ENCODE measurements at places on chromosomes 5 and 9.

DNA sequence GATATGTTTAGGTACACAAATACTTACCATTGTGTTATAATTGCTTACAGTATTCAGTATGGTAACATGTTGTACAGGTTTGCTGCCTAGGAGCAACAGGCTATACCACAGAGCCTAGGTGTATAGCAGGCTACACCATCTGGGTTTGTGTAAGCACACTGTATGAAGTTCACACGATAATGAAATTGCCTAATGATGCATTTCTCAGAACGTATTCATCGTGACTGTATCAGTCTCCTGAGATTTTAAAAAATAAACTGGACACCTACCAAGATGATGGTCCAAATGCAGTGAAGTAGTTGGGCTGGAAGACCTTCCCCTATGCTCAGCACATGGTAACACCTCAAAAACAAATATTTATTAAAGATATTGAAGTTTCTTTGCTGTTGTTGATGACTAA lies 103.3 kb upstream of the NFIB start:
- DNase-seq, result no peak

DNA sequence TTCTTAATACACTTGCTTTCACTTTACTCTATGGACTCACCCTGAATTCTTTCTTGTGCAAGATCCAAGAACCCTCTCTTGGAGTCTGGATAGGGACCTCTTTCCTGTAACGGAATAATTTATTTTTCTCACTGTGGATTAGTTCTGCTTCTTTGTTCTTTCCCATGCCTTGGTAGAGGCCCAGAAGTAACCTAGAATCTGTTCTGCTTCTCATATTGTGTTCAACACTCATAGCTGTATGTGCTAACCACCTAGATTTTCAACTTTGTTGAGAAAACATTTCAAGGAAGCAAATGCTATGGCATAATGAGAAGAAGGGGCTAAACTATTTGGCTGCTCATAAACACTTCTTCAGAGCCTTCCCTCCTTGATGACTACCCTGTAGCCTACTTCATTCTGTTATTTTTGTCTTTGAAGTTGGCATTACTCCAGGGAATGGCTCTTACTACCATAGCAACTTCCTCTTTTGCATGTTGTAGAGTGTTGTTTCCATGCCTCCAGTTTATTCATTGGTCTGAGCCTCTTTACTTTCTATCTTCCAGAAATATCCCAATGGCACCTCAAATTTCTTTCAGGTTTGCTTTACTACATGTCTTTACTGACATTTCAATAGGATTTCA lies 74.3 kb downstream of the KIAA0825 start:
- DNase-seq, result no peak

DNA sequence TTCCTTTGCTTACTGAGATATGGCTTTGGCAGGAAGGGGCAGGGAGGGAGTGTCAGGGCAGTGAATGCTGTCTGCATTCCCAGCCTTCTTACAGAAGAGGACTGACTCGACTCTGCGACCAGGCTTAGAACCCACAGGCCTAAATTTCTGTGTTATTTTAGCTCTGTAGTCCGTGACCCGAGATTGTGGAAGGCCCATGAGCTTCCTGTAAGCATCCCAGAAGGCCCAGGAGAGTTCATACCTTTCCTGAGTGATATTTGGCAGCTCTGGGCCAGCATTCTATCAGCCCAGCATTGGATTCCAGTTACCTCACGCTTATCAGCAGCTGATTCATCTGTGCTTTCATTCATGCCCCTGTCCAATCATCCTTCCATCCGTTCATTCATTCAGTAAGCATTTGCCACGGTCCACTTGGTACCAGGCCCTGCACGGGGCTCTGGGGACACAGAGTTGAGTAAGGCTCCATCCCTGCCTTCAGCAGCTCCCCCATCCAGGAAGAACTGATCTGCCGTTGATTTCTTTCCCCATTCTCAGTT lies 28.2 kb upstream of the RPL26L1 start:
- DNase-seq, result no peak

DNA sequence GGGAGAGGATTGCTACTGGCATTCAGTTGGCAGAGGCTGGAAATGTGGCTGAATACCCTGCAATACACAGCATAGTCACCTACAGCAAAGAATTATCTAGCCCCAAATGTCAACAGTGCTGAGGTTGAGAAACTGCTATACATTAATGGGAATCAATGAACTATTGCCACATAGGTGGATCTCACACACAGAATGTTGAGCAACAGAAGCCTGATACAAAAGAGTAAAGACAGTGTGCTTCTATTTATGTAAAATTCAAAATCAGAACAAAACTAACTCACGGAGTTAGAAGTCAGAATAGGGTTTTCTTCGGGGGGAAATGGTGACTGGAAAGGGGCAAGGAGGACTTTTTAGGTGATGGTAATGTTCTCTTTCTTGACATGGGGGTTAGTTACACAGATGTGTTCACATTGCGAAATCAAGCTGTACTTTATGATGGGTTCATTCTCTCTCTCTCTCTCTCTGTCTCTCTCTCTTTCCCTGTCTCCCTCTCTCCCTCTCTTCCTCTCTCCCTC lies 45.7 kb upstream of the PANK3 start:
- no peak for DNase-seq

DNA sequence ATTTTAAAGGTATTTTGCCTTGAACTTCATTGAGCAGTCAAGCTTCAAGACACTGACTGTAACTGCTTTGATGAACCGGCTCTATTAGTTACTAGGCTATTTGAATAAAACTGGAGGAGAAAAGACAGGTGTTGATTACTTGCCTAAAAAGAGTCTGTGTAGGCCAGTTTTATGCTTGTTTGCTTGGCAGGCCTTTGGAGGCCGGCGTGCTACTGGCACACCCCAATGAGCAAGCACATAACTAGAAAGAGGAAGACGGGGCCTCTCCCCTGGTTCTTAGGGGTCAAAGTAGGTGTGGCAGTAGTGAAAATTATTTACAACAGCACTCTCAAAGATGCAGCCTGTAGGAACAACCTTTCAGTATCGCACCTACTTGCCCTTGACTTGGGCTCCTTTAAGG lies 2.1 kb upstream of the ZFR start:
- DNase-seq, result no peak

DNA sequence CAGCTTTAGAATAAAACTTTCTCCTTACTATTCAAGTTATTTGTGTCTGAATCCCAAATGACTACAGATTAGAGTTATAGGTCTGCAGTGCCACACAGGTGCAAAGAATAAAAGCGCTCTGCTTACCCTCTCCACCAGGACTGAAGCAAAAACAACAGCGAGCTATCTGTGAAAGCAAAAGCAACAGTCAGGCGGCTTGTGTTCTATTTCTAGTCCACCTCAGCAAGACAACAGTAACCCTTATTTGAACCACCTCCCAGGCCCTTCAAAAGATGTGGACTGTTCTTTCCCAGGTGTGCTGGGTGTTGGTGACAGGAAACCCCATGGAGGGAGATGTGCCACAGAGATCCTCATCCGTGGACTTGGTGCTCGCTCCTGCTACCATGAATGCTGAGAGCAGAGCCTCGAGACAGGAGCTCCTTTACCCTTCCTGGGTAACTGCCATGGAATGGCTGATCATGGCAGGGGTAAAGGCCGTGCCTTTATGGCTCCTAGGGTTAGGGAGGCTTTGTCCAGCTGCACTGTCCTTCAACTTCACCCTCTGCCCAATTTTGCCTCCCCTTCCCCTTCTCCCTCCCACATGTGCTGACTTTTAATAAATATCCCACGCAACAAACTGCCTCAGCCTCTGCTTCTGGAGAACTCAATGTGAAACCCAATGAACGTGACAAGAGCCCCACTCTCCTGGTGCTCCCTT lies 108.6 kb downstream of the SERINC5 start:
- DNase-seq, result no peak

- no peak for DNase-seq
These were observed 28.8 kb upstream of the ROR2 start for GRCh38 chr9:91978740-91979414.

GRCh38 chr5:61330845-61331406 lies 1.1 kb upstream of the ZSWIM6 start:
- DNase-seq, result no peak

GRCh38 chr5:123807177-123807945 lies 295.4 kb downstream of the CSNK1G3 start:
- DNase-seq, result no peak

DNA sequence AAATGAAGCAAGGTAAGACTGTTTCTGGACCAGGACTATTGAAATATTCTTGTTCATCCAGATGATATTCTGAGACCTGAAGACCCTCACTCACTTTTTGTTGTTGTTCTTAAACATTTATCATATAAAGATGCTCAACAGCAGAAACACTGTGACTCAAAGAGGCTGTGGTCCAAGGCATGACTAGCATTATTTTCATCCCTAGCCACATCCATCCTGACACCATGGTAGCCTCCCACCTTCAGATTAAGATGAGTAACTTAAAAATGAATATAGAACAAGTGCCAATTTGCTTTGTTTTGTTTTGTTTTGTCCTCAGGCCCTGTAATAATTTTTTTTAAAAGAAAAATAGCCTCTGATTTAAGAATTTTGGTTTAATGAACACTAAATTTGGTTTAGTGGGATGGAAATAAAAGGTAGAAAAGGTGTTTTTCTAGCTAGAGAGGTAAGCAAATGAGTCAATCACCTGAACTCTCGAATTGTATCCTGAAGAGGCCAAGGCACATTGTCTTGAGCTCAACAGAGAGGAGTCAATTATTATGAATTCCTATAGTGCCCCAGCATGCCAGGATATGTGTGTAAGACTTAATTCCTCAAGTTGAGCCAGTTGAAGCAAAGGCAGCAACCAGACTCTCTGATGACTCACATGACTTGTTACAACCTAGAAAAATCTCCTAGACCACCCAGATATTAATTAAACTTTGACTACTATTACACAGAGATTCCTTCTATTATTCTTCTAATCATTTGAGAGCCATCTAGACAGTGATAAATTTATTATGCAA lies 380.1 kb upstream of the TUSC1 start:
- no peak for DNase-seq

GRCh38 chr5:5711112-5711511 lies 288.6 kb downstream of the ICE1 start:
- DNase-seq, result no peak

- no peak for DNase-seq
These were observed 93.3 kb upstream of the CD180 start for GRCh38 chr5:67289763-67290521.

DNA sequence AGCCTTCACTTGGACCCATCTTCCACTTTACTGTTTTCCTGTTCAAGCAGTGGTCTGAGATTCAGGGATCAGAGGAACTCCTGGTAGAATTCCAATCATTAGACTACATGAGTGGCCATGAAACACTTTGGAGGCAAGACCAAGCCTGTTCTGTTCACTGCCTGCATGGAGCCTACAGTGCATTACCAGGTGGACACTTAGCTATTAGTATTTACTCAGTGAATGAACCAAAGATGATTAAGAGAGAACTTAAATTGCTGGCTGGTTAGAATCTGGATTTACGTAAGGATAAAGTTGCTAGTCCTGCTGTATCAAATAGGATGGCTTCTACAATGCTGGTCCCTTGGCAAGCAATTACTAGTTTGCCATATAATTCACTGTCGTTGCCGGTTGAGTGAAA lies 245.5 kb downstream of the ARRDC3 start:
- DNase-seq, result no peak

GRCh38 chr5:179153341-179153901 lies 93.2 kb downstream of the ZNF354C start:
- no peak for DNase-seq

- DNase-seq, result no peak
These were observed 82.5 kb downstream of the TARS1 start for GRCh38 chr5:33523208-33523771.

DNA sequence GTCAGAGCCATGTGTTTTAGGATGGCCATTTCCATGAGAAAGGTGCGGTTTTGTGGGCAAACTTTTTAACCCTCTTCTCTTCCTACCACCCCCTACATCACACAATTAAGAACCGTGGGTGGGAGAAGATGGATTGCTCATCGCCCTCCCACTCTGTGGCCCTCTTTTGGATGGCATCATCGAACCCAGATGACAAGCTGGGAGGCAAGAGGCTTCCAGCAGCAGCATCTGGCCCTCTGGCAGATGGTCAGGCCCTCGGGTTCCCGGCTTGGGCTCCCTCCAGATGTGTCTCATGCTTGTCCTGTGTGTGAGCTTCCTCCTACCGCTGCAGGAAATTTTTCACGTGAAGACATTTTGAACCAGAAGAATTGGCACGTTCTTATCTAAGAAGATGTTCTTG lies 199.9 kb downstream of the EBF1 start:
- DNase-seq, result no peak

- no peak for DNase-seq
These were observed at the start of gene PCDHB3 for GRCh38 chr5:141100243-141100805. TSS of gene PCDHB3 (plus strand) at chr5:141100473. CDS start at chr5:141100650, 177 bp downstream.

- DNase-seq, result no peak
These were observed 365.2 kb downstream of the GADD45G start for GRCh38 chr9:89969881-89970639.

DNA sequence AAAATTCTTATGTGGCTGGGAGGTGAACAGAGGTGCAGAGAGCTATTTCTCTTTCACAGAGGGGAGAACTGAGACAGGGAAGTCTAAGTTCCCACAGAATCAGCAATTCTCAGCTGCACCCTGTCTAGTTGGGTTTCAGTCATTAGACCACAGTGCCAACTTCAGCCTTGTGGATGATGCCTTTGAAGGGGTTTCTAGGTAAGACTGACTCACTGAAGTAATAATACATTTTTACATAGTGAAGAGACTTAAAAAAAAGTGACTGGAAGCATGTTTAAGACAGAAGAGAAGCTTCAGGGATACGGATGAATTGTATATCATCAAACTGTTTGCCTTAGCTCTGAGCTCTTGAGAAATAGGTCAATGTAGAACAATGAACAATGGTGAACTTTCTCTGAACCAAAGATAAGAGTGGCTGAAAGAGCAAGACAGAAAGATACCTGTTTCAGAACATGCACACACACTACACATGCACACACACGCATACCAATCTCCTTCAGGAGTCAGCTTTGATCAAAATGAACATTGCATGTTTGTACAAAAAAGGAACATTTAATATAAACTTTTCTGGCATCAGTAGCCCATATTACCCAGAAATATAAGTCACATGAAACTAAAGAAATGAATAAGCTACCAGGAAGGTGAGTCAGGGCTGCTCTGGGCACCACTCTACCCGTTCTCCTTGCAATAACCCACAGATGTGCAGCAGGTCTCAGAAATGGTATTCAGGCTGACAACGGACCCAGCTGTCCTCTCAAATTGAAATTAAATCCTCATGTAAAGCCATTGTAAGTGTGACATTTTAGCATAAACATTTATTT lies 12.6 kb upstream of the FYB1 start:
- DNase-seq, result no peak

GRCh38 chr5:134491841-134492442 lies 33.5 kb upstream of the JADE2 start:
- no peak for DNase-seq

DNA sequence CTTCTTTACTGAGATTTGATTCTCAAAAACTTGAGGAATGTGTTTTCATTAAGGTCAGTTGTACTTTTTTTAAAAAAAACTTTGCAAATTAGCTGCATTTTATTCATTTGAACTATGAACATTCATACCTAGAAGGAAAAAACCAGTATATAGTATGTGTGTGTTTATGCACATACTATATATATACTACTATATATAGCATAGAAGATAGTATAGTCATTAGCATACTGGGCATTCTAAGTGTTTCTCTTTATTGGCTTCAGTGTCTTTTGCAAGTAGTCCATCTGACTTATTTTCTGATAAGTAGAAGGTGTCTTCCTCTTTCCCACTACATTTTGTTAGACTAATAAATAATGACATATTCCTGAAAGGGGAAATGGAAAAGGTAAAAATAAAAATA lies 33.0 kb downstream of the ELOVL7 start:
- DNase-seq, result no peak

All from GM12864 (cell line).